ENCODE measurements at places on chromosomes 6 and 20.
A peak's percentile ranks its signal among the peaks of the same experiment; 100 is the strongest.

DNA sequence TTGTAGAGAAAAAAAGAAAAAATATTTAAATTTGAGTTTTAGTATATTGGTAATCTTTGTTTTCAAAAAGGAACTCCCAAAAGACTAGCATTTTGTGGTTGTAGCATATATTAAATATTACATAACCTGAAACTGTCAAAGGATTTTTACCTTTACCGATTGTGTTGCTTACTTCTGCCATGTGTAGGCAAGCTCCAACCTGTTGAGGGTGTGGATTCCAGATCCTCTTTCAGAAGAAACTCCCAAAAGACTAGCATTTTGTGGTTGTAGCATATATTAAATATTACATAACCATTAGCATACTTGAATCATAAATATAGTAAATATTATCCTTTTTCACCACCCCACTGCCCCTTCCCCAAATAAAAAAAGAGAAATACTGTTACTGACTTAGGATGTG, 3.2 kb downstream of the DSE start:
- no peak for DNase-seq

DNA sequence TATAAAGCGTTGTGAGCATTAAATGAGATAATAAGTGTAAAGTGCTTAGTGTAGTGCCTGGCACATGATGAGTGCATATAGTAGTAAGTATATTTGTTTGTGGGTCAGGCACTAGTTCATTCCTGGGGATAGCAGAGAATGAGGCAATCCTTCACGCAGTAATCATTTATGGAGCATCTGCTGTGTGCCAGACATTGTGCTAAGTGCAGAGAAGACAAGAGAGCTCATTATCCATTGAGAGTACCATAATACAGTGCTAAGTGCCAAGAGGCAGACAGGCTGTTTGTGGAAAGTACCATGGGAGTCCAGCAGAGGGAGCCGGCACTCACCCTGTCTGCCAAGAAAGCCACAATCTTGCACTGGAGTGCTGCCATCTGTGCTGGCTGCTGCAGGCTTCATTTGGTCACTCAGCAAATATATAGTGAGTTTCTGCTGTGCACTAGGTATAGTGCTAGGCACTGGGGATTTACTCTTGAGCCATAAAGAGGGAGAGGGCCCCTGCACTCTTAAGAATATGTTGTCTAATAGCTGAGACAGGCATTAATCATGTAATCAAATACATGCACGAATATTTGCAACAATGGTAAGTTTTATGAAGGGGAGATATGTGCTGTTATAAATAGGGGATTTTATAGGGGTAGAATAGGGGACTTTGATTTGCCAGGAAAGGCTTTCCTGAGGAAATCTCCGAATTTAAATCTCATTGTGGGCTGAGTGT, 12.9 kb upstream of the MROH8 start:
- DNase-seq = peak; percentile 97

DNA sequence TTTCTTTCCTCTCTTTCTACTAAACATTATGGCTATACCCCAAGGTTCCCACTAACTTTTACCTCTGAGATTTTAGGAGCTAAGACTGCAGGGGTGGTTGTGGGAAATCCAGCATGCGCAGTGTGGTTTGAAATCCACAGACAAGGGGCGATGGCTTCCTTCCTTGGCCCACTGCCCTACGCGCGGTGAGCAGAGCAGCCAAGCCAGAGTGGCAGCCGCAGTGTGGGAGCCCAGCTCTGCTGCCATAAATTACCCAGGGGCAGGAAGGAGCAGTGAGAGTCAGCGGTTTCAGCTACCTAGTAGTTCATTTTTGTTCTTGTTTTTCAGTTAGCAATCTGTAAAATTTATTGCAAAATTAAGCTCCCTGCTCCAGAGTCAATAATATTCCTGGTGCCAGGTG, 101.4 kb downstream of the BMP2 start:
- DNase-seq = no peak

GRCh38 chr20:32482442-32483261, 102.5 kb downstream of the NOL4L start:
- DNase-seq = no peak

GRCh38 chr6:43768506-43768860, 1.5 kb upstream of the VEGFA start:
- no peak for DNase-seq

- no peak for DNase-seq
These were observed 380.9 kb downstream of the CDKAL1 start for GRCh38 chr6:20915156-20915555.

DNA sequence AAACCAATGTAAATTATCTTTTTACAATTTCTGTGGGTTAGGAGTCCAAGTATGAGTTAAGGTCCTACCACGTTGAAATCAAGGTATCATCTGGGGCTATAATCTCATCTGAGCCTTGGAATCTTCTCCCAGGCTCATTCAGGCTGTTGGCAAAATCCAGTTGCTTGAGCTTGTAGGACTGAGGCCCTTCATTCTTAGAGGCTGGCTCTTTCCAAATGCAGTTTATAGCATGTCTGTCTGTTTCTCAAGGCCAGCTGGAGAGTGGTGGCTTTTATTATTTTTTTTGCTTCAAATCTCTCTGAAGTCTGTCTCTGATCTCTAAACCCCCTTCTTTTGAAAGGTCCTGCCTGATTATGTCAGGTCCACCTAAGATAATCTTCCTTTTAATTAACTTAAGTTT, 177.2 kb upstream of the ASCC3 start:
- DNase-seq = no peak

- no peak for DNase-seq
These were observed 15.6 kb downstream of the ILRUN start for GRCh38 chr6:34680802-34681515.

GRCh38 chr20:34512266-34512954, 3.8 kb upstream of the DYNLRB1 start:
- peak; percentile 79 for DNase-seq

DNA sequence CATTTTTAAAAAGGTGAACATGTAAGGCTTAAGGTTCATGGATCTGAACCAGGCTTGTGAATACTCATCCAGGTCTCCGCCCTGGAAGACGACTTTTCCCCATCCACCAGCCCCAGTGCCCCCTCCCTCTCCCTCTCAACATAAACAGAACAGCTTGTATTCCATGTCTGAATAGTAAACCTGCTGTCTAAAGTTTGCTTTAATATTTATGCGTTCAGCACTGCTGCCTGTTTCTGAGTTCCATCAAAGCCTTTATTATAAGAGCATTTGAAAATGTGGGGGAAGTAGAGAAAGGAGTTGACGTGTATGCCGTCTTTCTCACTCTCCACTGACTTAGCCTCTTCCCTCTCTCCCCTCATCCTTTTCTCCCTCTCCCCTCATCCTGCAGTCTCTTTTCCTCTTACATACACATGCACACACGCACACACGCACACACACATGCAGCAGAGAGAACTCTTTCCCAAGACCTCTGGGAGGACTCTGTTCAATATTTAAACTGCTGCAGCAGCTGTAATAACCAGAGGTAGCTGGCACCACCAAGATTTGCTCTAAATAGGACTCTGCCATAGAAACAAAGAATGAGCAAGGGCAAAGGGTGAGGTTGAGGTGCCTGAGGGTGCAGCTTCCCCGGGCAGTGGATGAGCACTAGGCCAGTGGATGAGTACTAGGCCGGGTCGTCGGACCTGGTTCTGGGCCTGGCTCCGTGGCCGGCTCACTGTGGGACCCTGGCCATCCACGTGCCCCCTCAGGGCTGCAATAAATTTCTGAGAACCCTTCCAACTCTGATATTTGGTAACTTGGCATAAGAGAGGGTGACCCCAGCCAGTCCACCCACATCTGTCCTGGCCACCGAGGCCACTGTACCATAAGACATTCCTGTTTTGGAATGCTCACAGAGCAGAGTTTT, 35.4 kb upstream of the VSTM2L start:
- DNase-seq = no peak

- no peak for DNase-seq
These were observed 49.5 kb downstream of the HDAC2 start for GRCh38 chr6:113921299-113921904.

DNA sequence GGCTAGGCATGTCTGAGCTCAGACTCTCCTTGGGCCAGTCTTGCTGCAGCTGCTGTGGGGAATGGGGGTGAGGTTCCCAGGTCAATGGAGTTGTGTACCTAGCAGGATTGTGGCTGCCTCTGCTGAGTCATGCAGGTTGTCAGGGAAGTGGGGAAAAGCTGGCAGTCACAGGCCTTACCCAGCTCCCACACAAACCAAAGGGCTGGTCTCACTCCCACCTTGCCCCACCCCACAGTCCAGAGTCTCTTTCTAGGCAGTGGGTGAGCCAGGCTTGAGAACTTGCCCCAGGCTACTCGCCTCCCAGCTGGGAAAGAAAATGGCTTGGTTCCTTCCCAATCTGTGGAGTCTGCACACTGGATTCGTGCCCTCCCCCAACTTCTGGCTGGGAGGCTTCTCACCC, 65.7 kb downstream of the SCP2D1 start:
- no peak for DNase-seq

GRCh38 chr6:109239160-109239559, 143.1 kb downstream of the CD164 start:
- DNase-seq = no peak

DNA sequence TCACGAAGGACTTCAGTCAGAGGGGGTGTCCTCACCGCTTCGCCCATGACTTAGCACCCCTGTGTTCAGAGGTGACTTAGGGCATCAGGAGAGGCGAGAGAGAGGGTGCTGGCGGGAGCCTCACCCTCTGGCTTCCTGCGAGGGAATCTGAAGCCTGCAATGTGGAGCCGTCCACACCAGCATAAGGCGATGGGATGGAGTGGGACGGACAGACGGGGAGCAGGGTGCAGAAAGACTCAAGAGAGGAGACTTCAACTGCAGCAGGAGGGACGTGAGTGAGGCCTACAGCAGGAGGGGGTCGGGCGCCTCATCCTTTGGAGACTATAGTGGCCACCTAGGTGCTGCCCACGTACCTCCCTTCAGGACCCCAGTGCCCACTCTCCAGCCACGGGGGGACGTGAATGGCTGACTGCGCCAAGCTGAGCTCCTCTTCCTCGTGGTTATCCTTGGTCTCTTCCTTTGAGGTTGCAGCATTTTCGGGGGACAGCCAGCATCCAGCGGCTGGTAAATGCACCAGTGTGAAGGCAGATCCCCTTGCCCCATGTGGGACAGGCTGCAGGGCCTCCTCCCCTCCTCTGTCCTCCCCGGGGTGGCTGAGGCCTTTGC, 26.9 kb upstream of the MLN start:
- no peak for DNase-seq

GRCh38 chr6:134034478-134034877, 17.9 kb downstream of the SLC2A12 start:
- no peak for DNase-seq

GRCh38 chr6:81373414-81373813, 379.1 kb downstream of the TENT5A start:
- DNase-seq = no peak

DNA sequence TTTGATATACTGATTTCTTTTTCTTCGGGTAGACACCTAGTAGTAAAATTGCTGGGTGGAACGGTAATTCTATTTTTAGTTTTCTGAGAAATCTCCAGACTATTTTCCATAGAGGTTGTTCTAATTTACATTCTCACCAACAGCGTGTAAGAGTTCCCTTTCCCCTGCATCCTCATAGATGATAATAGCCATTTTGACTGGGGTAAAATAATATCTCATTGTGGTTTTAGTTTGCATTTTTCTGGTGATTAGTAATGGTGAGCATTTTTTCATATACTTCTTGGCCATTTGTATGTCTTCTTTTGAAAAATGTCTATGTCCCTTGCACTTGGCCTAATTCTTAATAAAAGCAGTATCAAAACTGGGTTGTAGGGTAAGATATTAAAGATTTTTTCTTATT, 148.9 kb upstream of the SIM1 start:
- no peak for DNase-seq

DNA sequence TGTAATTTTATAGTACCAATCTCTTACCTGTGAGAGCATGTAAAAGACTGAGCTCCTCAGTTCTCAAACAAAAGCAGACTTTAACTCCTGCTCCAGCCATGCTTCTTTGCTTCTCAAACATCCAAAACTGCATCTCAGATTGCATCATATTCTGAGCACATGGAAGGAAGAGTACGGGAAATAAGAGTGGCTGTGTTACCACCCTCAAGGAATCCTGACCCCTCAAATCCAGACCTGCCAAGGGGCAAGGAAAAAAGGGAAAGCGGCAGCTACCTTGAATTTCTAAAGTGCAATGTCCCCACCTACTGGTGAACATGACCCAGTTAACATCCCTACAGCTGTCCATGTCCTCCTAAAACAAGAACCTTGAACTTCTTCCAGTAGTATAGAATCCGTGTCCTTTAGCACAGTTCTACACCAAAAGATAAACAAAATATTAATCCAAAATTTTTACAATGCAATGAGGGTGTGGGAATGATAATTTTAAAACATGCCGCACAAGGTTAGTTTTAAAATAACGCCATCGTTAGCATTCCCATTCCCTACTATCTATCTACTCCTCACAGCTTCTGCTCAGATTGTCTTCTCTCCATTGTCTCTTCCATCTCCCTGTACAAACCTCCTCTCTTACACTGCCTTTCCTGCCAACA, 34.1 kb upstream of the HLA-DQB1 start:
- peak; percentile 62 for DNase-seq

DNA sequence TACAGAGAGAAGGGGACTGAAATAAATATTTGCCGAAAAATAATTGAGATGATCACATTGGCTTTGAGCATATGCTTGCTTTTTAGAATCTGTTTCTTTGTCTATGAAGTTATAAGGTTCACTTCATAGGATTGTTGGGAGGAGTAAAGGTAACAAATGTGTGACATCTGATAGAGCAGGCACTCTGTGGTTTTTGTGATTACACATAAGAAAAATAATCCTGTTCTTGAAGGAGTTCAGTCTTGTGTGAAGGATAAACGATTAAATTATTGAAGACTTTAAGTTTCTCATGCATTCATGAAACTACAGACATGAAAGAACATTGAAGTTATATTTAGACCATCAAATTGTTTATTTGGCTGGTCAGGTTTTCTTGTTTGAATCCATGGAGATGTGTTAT, 45.0 kb downstream of the QKI start:
- no peak for DNase-seq

GRCh38 chr6:32046450-32047083, 8.4 kb downstream of the CYP21A2 start:
- peak; percentile 22 for DNase-seq

DNA sequence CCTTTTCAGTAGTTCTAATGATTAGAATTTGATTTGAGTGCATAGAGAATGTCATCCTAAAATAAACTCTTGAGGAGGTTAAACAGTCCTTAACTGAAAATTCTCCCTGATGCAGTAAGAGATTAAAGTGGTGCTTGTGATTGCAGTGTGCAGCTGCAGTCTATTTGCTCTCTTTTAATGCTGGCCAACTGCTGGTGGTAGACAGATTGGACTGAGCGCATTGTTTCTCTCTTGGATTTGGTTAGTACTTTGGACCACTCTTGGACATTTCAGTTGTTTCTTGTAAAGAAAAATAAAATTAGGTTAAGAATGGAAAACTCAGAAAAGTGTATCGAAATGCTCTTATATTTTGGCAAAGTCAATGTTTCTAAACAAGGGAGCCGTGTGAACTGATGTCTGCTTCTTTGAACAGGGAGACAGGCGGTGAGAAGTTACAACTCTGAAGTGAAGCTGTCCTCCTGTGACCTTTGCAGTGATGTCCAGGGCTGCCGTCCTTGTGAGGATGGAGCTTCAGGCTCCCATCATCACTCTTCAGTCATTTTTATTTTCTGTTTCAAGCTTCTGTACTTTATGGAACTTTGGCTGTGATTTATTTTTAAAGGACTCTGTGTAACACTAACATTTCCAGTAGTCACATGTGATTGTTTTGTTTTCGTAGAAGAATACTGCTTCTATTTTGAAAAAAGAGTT, 127.2 kb downstream of the CD109 start:
- DNase-seq = peak; percentile 33
